ENCODE measurements at places on chromosomes 2 and 18.

DNA sequence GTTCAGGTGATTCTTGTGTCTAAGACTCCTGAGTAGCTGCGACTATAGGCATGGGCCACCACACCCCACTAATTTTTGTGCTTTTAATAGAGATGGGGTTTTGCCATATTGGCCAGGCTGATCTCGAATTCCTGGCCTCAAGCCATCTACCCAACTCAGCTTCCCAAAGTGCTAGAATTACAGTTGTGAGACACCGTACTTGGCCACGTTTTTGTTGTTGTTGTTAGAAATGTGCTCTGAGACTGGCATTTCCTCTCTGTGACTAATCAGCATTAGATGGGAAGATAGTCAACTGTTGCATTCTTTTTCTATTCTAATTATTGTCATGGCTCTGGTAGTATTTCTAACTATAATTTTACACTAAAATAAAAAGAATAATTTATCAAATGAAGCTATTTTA lies 191.7 kb downstream of the CAMKMT start:
- DNase-seq, result no peak

DNA sequence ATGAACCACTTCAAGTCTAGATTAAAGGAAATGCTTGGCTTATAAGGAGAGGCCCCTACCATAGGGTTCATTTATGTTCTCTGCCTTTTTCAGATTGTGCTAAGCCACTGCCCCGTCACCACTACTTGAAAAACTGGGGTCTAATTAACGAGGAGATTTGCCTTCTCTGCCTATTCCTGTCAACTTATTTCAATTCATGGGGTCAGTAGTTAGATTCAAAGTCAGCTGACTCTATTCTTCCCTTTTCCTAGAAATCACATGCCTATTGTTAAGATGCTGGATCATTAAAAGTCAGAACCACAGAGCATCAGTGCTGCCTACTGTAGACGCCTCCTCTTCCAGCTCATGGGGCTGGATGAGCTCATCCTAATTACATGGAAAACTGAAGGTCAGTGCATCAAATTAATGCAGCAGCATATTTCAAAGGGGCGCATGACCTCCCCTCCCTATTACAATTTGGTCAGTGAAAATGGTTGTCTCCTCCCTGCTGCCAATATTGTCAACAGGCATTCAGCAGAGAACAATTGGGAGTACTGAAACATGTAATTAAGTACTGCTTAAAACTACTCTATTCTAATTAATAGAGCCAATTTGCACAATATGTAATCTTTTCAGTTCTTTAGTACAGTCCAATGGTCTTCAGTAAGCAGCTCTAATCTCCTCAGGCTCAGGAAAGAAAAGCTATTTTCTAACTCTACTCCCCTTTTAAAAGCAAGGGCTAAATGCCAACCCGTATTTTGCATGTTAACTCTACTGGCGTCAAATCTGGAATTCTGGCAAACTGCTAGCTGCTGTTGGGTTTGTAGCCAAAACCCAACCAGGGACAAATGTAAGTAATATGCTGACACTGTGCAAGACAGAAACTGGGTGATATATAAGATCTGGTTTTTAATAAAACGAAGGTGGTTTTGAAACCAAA lies 117.4 kb upstream of the ITGB6 start:
- DNase-seq, result no peak

DNA sequence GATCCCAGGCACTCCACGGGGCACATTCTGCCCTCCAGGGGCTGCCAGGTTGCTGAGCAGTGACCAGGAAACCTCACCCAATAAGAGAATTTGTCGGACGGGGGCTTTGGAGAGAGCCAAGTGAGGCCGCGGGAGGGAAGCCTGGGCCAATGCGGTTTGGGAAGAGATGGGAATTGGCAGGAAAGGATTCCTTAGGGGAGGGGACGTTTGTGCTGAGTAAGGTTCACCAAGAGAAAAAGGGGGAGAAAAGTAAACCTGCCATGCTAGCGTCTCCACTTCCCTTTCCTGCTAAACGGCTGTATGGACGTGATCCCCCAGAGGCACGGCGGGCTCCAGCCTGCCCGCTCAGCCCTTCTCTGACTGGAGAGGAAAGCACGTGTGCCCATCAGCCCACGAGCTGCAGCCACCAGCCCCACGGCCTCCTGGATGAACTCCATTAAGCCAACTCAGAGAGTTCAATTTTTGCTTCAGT lies 194.4 kb upstream of the ID2 start:
- no peak for DNase-seq

DNA sequence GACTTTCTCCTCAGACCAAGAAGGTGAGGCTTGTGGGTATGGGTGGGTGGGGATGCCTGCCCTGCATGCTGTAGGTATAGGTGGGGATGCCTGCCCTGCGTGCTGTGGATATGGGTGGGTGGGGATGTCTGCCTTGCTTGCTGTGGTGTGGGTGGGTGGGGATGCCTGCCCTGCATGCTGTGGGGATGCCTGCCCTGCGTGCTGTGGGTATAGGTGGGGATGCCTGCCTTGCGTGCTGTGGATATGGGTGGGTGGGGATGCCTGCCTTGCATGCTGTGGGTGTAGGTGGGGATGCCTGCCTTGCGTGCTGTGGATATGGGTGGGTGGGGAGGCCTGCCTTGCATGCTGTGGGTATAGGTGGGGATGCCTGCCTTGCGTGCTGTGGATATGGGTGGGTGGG lies 278.4 kb downstream of the NEDD4L start:
- no peak for DNase-seq

- no peak for DNase-seq
Observed at GRCh38 chr2:160453111-160453820, 40.3 kb downstream of the RBMS1 start.
